Fibroblast of lung (primary cell): ENCODE measurements at places on chromosomes 5 and 9. TPM values are rescaled to one million over a fixed set of nuclear protein-coding genes. Genes with fewer than 3 reads are reported as not detected.

Gene PCDH12
- polyA plus RNA-seq: 0.01 and 0.02 TPM in 2 replicates

Gene CDX1
- polyA plus RNA-seq: 0.09 and 1.8 TPM in 2 replicates

Gene SH3GL2
- 0.10 TPM in 1 of 2 replicates, not detected in the other for polyA plus RNA-seq

DNA sequence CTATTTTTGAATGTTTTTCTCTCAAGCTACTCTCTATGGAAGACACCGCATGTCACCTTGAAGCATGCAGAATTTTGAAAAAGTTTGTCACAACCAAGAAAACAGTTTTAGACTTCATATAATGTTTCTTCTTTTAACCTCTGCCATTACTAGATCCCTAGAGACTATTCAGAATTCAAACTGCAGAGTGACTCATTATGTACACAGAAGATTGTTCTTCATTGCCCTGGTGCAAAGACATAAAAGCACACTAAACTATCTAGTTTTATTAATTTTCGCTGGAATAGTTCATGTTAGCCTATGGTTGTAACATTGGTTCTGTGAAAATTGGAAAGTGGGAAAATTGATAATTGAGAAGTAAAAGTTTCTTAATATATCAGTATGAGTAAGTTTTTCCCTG lies 18.4 kb downstream of the F2RL2 start:
- peak; percentile 52 for DNase-seq

DNA sequence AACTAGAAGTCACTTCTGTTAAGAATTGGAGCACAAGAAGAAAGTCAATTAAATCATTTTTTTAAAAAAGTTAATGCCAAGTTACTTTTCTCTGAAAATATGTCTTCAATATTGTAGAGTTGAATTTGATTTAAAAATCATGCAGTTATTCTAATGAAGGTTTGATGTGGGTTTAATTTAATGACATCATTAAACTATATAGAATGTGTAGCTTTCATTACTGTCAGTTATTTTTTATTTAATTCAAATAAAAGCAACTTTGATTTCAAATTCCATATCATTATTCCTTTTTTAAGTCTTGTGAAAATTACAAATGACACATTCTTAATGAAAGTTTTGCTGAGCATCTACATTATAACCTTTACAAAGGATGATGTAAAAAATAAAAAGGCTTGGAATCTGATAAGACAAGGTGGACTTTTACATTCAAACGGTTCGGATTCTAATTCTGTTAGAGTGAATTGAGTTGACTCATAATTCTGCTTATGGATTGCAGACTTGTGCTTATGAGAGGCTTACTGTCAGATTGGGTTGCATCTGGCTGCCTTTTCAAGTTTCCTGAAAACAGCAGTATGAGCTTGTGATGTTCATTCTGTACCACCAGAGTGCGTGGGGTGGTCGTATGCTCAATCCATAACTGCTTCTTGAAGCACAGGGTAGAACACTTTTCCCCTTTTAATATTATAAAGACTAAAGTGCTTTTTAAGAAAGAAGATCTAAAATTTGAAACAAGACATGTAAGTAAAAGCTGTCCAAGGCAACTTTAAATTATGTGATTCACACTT lies 253.0 kb upstream of the ARRDC3 start:
- DNase-seq: no peak

DNA sequence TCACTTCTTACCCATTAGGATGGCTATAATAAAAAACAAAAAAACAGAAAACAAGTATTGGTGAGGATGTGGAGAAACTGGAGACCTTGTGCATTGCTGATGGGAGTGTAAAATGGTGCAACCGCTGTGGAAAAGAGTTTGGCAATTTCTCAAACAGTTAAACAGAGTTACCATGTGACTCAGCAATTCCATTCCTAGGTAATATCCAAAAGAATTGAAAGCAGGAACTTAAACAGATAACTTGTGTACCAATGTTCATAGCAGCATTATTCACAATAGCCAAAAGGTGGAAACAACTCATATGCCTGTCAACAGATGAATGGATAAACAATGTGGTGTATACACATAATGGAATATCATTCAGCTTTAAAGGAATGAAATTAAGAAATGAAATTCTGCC lies 28.9 kb downstream of the DCP2 start:
- peak; percentile 29 for DNase-seq

- DNase-seq: peak; percentile 66
These were observed 41.6 kb upstream of the FST start for GRCh38 chr5:53438486-53439472.
